ENCODE measurements at places on chromosomes 6 and 20. TPM values are rescaled to one million over a fixed set of nuclear protein-coding genes. Genes with fewer than 3 reads are reported as not detected.

GRCh38 chr6:126312013-126312665, 27.8 kb upstream of the CENPW start:
- DNase-seq = no peak

Gene HNF4A
- total RNA-seq = not detected

- DNase-seq = no peak
Observed at GRCh38 chr6:33880104-33880678, 76.4 kb upstream of the MLN start.

- DNase-seq = no peak
Observed at GRCh38 chr6:87675004-87675681, 26.9 kb downstream of the AKIRIN2 start.

DNA sequence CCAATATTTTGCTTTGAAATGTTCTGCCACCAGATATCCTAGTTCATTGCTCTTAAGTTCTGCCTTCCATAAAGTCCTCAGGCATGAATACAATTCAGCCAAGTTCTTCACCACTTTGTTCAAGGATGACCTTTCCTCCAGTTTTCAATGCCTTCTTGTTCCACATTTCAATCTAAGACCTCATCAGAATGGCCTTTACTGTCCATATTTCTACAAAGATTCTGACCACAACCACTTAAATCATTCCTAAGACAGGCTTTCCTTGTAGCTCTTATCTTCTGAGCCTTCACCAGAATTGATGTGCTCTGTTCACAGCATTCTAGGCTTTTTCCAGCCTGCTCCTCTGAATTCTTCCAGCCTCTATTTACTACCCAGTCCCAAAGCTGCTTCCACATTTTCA, 319.0 kb downstream of the HACE1 start:
- DNase-seq = no peak

DNA sequence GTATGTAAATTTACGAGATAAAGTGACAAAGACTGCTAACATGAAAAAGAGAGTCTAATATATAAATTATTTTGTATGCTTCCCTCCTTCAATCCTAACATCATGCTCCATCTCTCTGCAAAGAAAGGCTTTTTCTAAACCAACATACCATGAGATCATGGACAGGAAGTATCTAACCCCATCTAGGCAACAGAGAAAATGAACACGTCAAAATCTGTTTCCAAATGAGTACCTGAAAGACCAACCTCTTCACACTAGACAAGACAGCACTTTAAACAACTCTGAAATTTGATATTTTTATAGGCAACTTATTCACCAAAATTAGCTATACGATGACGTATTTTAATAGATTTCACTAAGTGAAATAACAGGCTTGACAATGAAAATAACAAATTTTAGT, 54.6 kb downstream of the MAN1A1 start:
- DNase-seq = no peak

DNA sequence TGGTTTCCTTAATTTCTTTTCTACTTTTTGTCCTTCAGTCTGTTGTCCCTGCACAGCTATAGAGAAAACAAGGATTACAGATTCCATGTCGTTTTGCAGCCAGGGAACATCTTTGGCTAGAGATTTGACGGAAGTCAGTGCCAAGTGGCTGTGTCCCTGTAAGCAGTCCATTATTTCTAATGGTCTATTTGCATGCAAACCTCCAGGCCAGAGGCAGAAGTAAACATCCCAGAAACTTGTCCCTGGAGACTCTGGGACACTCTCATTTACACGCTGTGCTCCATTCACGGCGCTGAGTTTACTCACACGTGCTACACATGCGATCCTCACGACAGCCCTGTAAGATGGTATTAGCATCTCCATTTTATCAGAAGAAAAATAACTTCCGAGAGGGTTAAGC, 355.5 kb downstream of the PRKN start:
- DNase-seq = no peak

Gene ERVFRD-1
- total RNA-seq = not detected

Gene BNIP5
- not detected for total RNA-seq

DNA sequence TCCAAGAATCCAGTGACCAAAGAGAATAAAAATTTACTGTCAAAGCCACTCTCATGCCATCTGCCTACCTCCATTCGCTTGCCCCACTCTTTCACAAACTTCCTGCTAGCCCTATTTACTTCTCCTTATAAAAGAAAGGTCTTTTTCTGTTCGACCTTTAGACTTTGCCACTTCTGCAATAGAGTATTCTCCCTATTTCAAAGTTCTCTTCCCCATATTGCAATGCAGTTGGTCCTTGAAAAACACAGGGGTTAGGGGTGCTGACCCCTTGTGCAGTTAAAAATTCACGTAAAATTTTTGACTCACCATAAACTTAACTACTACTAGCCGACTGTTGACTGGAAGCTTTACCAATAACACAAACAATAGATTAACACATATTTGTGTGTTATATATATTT, 15.0 kb downstream of the CCN2 start:
- DNase-seq = no peak

DNA sequence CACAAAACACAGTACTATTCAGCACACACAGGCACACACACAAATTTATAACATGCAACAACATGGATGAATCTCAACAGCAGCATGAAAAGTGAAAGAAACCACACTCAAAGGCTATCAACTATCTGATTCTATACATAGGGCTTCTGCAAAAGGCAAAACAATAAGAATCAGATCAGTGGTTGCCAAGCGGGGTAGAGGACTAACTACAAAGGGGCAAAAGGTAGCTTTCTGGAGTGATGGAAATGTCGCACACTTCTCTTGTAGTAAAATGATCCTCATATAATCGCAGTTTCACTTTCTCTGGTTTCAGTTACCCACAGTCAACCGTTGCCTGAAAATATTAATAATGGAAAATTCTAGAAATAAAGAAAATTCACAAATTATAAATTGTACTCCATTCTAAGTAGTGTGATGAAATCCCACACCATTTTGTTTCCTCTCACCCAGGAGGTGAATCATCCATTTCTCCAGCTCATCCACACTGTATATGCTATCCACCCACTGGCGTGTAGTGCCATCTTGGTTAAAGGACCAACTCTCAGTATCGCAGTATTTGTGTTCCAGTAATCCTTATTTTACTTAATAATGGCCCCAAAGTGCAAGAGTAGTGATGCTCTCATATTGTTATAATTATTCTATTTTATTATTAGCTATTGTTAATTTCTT, 12.8 kb upstream of the PLN start:
- no peak for DNase-seq

GRCh38 chr6:56459030-56459805, 183.5 kb downstream of the DST start:
- DNase-seq = no peak

GRCh38 chr6:35311390-35312075, 13.9 kb downstream of the DEF6 start:
- no peak for DNase-seq

DNA sequence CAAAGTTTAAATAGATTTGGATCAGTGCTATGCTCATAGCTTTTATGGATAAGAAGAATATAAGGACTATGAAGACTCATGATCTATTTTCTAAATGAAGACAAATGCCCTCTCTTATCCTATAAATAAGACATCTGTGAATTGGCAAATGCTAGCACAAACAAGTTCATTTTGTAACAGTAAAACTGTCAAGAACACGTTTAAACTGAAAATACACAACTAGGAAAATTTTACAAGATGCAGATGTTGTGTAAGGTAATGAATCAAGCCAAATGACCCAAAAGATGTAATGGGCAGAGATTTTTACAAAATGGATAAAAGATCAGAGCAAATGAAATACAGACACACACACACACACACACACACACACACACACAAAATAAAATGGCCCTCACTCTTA, 180.5 kb downstream of the MOXD1 start:
- DNase-seq = no peak

Gene HTR1B
- total RNA-seq = not detected

Gene OR12D3
- total RNA-seq = not detected

Gene CAP2
- not detected for total RNA-seq

Data from T-helper 17 cell (primary cell).